ENCODE measurements at places on chromosomes 5 and 9. TPM values are rescaled to one million over a fixed set of nuclear protein-coding genes. Genes with fewer than 3 reads are reported as not detected.

DNA sequence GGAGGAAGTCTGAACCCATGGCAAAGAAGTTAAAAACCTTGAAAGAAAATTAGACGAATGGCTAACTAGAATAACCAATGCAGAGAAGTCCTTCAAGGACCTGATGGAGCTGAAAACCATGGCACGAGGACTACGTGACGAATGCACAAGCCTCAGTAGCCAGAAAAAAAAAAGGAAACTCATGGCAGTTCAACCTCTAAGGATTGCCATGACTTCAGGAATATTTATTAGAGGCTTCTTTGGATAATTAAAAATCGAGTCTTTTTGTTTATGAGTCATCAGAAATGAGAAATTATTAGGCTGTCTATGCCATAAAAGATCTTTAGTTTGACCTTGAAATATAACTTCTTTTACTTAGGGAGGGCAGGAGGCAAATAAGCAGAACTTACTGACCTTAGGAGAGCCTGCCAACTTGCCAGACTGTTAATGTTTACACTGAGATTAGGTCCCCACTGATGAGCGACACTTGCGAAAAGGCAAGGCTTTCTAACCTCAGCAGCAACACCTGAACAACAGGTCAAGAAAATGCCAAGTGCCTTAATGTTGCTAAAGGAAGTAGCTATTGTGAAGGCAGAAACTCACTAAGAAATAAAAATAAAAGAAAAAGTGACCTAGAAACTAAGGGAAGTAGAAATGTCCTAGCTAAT is 55.2 kb upstream of the TUSC1 start:
- no peak overlapping the region for H3K4me3 ChIP-seq
- H3K36me3 ChIP-seq = no peaks in the 10 kb centered on the region
- no peaks in the 10 kb centered on the region for H3K27me3 ChIP-seq
- DNase-seq = no peak
- no peaks in the 10 kb centered on the region for H3K4me1 ChIP-seq

DNA sequence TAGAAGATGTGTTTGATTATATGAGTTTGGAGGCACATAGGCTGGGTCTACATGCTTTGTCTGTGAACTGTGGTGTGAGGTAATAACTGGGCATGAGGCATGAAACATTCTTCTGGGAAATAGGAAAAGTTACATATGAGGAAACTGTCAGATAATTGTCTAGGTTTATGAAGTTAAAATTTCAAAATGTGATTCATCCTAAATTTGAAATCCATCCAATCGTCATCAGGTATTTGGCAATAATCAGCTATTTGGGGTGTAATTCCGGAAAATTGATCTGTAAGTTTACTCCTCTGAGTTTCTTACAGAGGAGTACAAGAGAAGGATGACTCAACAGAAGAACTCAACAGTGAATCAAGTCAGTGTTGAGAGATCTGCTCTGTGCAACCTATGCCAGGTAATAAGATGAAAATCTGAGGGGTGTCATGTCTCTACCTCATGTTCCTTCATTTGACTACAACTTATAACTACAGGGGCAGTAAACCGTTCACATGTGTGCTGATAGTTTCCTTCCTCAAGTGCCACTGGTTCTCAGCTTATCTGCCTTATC is 1171.6 kb upstream of the CDH18 start:
- H3K27me3 ChIP-seq = no peaks in the 10 kb centered on the region
- H3K36me3 ChIP-seq = no peaks in the 10 kb centered on the region
- H3K4me3 ChIP-seq = no peak overlapping the region
- no peak for DNase-seq

DNA sequence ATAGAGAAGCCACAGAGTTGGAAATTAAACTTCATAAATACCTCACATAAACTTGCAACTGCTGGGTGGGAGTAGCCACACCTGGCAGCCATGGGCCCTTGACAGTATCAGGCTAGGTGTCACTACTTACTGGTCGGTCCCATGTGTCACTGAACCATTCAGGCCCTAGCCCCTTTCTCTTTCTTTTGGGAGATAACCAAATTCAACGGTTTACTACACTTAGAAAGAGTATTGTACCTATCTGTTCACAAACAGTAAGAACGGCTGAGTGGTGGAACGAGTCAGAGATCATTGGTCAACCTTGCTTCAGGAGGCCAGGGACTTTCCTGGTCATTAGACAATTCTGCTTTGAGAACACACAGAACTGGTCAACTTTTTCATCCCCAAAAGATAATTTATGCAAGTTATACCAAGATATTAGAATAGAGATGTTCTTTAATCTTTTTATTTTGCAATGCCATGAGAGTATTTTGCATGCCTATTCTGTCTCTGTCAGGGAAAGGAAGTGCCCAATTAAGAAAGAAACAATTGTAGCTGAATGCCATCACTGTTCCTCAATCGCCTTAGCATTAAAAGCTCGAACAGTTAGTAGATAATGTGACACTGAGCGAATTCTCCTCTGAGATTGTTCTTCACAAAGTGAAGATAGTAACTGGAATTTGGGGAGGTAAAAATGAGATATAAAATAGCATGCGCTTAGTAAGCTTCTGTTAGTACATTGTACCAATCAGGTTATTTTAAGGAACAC is 50.9 kb downstream of the GOLPH3 start:
- H3K27ac ChIP-seq = peak overlapping the region; percentile 24
- H3K27me3 ChIP-seq = no peaks in the 10 kb centered on the region
- DNase-seq = no peak
- H3K36me3 ChIP-seq = peaks cover 42% of the 10 kb centered on the region
- peaks cover 57% of the 10 kb centered on the region for H3K4me1 ChIP-seq
- H3K4me3 ChIP-seq = no peak overlapping the region

GRCh38 chr5:53366245-53366644 is 114.2 kb upstream of the FST start:
- H3K4me1 ChIP-seq = no peaks in the 10 kb centered on the region
- H3K36me3 ChIP-seq = no peaks in the 10 kb centered on the region
- no peak for DNase-seq
- no peak overlapping the region for H3K4me3 ChIP-seq

Gene HK3
- total RNA-seq = not detected

- H3K27ac ChIP-seq = peak overlapping the region; percentile 13
- peaks cover 25% of the 10 kb centered on the region for H3K4me1 ChIP-seq
- H3K27me3 ChIP-seq = no peaks in the 10 kb centered on the region
- H3K4me3 ChIP-seq = no peak overlapping the region
- no peak for DNase-seq
- no peaks in the 10 kb centered on the region for H3K36me3 ChIP-seq
Measured at GRCh38 chr5:133333326-133334150, 278.8 kb downstream of the FSTL4 start.

Gene KIF4B
- total RNA-seq = not detected

Measured in activated CD8-positive, alpha-beta T cell treated with anti-CD3 and anti-CD28 coated beads for 36 hours (primary cell).